ENCODE measurements at places on chromosomes 1 and 21.

- DNase-seq = no peak
Observed at GRCh38 chr1:243970077-243970476, 81.0 kb upstream of the ZBTB18 start.

DNA sequence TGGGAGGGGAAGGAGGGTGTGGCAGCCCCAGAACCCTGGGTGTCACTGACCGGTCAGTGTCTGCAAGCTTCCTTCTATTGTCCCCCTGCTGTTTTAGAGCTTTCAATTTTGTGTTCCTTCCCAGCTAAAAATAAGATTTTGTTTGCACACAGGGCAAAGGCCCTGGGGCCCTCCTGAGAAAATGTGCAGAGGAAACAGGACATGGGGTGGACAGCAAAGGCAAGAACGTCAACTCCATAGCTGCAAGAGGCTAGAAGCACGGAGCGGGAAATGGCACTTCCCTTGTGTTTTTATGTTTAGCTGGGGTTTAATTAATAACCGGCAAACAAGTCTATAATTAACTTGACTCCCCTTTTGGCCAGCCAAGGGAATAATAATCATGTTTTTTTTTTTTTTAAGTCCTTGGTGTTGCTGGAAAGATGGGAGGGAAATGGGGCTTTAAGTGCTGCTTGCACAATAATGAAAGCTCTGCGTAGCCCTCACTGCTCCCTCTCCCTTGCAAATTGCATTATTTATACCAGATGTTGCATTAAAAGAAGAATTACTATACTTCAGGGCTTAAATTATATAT lies 261.4 kb upstream of the USP24 start:
- DNase-seq = no peak

GRCh38 chr1:182337736-182338571 lies 53.6 kb downstream of the GLUL start:
- DNase-seq = no peak

GRCh38 chr1:157831968-157832626 lies 9.5 kb downstream of the CD5L start:
- no peak for DNase-seq

- DNase-seq = no peak
Observed at GRCh38 chr1:111275780-111276433, 14.7 kb upstream of the CHIA start.

Data from GM12864 (cell line).